ENCODE measurements at places on chromosomes 11 and 22. TPM values are rescaled to one million over a fixed set of nuclear protein-coding genes. Genes with fewer than 3 reads are reported as not detected.

GRCh38 chr11:33659370-33660139, 41.1 kb downstream of the C11orf91 start:
- DNase-seq, result no peak

DNA sequence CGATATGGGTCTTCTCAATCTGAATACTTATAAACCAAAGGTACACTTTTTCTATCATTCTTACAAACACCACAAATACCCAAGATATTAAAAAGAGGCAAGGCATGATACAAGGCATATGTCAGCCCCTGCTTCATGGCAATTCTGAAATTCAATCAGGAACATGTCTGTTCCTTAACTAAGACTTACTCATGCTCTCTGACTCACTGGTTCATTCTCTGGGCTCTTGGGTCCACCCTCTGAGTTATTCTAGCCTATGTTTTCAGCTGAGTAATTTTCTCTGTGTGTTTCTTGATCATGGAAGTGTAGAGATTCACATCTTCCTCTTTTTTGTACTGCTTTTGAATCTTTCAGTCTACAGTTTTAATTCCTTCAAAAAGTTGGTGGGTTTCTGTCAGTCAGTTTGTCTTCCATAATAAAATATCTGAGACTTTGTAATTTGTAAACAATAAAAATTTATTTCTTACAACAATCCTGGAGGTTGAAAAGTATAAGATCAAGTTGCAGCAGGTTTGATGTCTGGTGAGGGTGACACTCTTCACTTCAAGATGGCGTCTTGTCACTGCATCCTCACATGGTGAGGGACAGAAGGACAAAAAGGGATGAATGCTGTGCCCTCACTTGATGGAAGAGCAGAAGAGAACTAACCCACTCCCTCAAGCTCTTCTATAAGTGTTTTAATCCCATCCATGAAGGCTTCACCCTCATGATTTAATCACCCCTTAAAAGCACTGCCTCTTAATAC, 211.7 kb downstream of the FAM76B start:
- DNase-seq, result peak; percentile 74

- DNase-seq, result no peak
Observed at GRCh38 chr11:32316232-32316631, 119.1 kb downstream of the WT1 start.

- DNase-seq, result no peak
Observed at GRCh38 chr11:75350743-75351540, 519 bp downstream of the ARRB1 start.

DNA sequence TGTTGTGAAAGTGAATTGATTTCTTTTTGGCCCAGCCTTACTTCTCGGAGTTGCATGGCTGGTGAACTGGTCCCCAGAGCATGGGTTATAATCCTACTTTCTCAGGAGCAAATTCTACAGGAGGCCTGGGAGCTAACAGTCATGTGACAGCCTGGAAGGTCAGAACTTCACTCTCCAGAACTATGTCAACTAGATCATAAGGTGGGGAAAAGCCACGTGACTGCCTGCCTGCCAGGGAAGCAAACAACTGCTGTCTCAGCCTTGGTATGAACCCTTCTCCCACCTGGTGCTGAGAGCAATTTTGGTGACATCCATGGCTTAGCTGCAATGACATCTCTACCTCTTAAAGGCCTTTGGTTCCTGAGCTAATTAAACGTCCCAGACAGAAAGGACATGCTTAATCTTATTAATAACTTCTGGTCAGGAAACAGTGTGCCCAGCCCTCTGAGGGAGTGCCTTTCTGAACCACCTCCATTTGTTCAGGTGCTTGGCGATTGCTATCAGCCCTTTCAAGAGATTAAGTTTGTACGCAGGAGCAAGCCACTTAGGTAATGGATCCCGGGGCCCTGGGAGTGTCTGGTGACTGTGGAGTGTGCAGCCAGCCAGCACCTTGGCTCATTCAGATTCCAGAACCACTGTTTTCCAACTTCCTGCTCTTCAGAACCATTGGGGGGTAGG, 1.4 kb upstream of the CREB3L1 start:
- DNase-seq, result no peak

DNA sequence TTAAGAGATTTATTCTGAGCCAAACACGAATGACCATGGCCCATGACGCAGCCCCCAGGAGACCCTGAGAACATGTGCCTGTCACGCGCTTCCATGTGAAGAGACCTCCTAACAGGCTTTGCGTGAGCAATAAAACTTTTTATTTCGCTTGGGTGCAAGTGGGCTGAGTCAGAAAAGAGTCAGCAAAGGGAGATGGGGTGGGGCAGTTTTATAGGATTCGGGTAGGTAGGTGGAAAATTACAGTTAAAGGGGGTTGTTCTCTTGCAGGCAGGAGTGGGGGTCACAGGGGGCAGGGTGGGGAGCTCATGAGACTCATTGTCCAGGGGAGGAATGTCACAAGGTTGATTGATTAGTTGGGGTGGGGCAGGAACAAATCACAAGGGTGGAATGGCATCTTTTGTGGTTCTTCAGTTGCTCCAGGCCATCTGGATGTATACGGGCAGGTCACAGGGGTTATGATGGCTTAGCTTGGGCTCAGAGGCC, 77.2 kb upstream of the FTH1 start:
- DNase-seq, result no peak

- peak; percentile 61 for DNase-seq
Observed at GRCh38 chr11:78562398-78562797, 12.3 kb downstream of the NARS2 start.

DNA sequence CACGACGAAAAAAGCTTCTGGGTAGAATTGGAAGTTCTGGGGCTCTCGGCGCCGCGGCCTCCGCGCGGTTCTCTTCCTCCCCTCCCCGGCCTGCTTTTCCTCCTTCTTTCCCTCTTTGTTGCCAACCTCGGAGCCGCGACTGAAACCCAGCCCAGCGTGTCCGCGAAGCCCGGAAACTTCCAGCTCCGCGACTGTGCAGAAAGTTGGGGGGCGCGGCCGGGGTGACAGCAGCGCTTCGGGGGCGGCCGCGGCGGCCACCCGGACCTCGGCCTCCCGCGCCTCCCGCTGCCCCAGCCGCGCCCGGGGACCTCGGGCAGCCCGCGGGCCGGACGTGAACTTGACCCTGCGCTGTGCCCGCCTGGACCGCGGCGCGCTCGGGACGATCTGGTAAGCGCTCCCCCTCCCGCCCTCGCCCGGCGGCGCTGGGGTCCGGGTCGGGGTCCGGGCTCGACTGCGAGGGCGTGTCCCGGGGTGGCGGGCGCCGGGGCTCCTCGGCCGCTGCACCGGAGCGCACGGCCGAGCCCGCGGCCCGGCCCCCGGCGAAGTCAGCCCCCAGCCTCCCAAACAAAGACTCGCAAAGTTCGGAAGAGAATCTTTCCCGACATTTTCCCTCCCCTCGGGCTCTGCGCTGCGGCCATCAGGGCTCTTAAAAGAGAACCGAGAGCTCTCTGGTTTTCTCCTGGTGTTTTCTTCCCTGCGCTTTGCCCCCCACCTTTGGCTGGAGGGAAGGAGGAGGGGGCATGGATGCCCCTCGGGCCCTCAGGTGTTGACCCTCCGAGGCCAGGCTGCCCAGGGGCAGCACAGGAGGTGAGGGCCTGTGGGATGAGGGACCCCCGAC, 67.9 kb upstream of the WNT7B start:
- no peak for DNase-seq

DNA sequence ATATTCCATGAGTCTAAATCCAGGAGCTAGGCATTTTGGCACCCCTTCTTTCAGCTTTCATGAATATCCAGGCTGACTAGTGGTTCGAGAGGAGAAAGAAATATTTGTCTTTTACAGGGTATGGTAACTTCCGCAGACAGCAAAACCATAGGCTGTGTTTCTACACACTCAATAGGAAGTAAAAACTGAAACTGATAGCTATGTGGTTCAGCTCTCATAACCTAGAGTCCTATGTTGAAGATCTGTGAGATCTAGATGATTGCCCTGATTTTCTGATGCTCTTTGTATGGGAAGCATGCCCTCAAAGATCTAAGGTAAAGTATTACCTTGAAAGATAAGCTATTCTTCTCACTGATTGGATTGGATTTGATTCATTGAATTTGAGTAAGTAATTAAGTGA, 118.3 kb downstream of the CD44 start:
- DNase-seq, result no peak

GRCh38 chr11:34605481-34606325, 15.2 kb upstream of the EHF start:
- no peak for DNase-seq

OR8B12 gene
- total RNA-seq, result not detected

BEST1 gene
- not detected for total RNA-seq

P4HA3 gene
- total RNA-seq, result 0.74 TPM

MB gene
- not detected for total RNA-seq
